ENCODE measurements at places on chromosomes 2 and 18.

- DNase-seq, result no peak
These were observed 757.6 kb downstream of the NR4A2 start for GRCh38 chr2:155574941-155575340.

- DNase-seq, result no peak
These were observed 124.2 kb upstream of the MSH6 start for GRCh38 chr2:47658646-47659320.

DNA sequence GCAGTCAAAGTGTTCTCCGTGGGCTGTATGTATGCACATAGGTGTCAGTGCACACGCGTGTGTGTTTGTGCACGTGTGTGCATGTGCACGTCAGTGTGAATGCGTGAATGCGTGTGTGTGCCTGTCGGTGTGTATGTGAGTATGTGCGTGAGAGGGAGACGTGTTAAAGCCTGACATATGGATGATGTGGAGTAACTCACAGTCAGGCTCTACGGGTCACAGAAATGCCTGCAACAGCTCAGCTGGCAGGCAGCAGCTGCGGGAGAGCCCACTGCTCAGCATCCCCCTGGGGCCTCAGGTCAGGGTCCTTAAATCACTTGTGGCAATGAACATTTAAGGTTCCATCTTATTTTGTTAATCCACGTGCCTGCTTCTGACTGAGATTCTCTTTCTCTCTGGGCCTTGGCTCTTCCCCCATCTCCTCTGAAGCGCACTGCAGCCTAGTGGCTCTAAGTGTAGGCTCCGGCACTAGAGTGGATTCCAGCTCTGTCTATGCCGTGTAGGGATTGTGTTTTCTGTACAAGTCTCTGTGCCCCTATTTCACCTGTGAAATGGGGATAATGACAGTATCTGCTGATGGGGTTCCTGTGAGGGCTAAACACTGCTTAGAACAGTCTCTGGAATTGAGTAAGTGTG lies 63.0 kb downstream of the DYSF start:
- no peak for DNase-seq

- DNase-seq, result no peak
These were observed 208.4 kb downstream of the ZNF407 start for GRCh38 chr18:74806073-74806472.

DNA sequence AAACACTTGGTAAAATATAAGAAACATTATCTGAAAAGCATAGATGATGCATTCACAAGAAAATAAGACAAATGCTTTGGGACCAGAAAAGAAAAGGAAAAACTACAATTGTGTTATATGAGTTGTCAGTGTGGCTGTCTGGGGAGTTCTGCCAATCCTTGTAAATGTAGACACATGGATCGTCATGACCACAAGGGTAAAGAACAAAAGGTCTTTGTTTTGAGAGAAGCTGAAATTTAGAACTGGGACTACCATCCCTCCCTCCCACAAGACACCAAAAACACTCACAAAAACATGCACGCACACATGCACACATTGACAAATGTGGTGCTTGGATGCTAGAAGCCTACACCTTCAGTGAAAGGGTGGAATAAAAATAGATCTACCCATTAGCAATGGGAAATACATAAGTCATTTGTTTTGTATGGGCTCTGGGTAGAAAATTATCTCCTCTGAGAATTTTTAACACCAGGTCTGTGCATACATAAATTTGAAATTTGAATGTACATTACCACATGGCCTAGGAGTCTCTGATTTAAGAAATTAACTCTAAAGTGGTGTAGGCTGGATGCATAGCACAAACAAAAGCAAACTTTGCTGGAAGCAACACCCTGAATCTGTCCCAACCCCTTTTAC lies 266.2 kb upstream of the SLC39A10 start:
- no peak for DNase-seq

- DNase-seq, result peak; percentile 43
These were observed 8.1 kb downstream of the LBH start for GRCh38 chr2:30239308-30239985.

DNA sequence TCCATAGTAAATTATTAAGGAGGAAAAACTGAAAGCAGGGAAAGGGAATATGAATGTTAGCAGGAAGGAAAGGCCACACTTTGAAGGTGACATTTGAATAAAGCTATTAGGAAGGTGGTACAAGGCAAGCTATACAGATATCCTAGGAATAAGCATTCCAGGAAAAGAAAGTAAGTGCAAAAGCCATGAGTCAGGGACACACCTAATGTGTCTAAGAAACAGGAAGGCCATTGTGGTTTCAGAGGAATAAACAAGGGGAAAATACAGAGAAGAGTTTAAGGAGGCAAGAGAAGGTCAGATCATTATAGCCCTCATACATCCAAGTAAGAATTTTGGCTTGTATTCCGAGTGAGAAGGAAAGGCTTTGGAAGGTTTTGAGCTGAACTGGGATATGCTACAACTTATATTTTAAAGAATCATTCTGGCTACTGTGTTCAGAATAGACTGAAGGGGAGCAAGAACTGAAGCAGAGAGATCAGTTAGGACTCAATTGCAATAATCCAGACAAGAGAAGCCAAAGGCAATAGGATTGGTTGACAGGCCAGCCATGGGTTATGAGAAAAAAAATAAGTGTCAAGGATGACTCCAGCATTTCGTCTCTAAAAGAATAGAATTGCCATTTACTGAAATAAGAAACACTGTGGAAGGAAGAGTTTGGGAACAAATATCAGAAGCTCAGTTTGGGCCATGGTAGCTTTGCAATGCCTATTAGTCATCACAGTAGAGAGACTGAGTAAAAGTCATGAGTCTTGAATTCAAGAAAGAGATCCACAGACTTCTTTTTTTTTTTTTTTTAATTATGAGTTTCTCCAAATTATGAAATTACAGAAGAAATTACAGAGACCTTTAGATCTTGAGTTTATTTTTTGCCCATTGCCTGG lies 11.3 kb downstream of the RAD51AP2 start:
- no peak for DNase-seq

- DNase-seq, result no peak
These were observed 64.8 kb downstream of the ATF2 start for GRCh38 chr2:175103191-175103590.

- DNase-seq, result no peak
These were observed 217.6 kb upstream of the FOSL2 start for GRCh38 chr2:28175028-28175427.

GRCh38 chr2:219709331-219709761 lies 81.9 kb downstream of the SLC4A3 start:
- no peak for DNase-seq

- no peak for DNase-seq
These were observed 436.7 kb downstream of the ZEB2 start for GRCh38 chr2:144083211-144083610.

- no peak for DNase-seq
These were observed 117.2 kb downstream of the COL6A3 start for GRCh38 chr2:237296756-237297155.

DNA sequence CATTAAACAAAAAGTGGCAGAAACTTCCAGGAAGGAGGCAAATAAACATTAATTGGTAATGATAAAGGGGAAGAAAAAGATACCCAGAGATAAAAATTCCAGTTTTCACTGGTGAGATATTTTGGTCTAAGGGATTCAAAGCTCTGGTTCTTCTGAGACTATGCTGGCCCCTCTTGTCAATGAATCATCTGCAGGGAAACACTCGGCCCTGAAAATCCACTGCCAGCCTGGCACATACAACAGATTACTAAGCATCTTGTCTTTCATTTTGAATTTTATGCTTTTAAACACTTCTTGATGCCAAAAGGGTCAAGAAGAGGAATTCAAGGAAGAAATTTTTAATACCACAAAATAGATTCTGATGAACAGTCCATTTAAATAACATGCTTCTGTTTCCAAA lies 1603.8 kb upstream of the ZEB2 start:
- DNase-seq, result no peak

DNA sequence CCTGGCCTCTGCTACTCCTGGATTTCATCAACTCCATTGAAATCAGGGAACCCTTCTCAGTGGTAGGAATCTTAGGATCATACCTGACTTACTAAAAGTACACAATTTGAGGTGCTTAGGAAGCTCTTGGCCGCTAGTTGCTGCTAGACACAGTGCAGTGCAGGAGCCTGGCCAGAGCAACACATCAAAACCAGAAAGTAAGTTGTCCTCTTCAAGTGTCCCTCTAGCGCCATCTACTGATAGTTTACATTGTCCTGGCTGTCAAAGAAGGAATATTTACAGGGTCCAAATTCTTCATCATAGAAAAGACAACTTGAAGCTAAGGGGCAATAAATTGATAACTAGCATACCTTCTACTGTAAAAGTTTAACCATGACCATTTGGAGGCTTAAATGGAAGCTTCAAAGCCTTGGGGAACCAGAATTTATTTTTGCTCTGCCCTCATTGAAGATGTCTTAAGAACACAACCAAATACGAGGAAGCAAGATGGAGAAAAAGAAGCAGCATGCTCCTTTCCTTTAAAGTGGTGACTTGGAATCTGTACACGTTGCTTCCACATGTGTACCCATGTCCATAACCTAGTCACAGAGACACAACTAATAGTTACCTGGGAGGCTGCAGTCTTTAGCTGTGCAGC lies 889.1 kb upstream of the GCFC2 start:
- no peak for DNase-seq

- no peak for DNase-seq
These were observed 104.8 kb downstream of the SP100 start for GRCh38 chr2:230520875-230521155.

- no peak for DNase-seq
These were observed 30.7 kb downstream of the FSHR start for GRCh38 chr2:49123600-49123999.

- DNase-seq, result no peak
These were observed 54.1 kb downstream of the ADNP2 start for GRCh38 chr18:80163183-80163582.

DNA sequence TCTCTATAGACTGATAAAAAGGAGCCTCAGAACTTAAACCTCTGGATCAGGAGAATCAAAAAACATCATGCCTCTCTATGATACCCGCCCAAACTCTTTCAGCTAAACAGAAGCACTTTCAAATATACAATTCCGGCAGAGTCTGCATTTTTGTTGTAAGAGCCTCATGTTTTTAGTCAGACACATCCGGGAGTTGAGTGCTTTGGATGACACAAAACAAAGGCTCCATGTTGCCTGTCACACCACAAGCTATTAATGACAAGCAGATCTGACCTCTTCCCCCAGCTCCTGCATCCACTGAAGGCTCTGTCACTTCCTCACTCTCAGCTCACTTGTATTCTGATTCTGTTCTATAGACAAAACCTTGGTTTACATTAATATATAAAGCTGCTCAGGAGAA lies 33.2 kb downstream of the SLC38A11 start:
- DNase-seq, result no peak

DNA sequence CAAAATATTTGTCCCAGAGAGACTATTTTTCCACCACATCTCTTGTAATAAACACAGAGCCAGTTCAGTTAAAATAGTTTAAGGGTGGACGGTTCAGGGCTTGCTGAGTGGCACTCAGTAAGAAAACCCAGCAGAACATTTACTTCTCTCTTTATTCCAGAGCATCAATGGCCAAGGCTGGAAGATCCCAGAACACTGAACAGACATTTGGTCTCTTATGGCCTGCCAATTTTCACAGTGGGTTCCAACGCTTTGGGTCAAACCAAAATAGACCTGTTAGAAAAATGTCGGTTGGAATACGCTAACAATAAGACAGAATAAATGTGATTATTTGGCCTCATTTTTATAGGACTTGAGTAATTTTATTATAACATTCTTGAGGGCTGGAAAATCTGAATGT lies 580.3 kb upstream of the TMEFF2 start:
- DNase-seq, result no peak

DNA sequence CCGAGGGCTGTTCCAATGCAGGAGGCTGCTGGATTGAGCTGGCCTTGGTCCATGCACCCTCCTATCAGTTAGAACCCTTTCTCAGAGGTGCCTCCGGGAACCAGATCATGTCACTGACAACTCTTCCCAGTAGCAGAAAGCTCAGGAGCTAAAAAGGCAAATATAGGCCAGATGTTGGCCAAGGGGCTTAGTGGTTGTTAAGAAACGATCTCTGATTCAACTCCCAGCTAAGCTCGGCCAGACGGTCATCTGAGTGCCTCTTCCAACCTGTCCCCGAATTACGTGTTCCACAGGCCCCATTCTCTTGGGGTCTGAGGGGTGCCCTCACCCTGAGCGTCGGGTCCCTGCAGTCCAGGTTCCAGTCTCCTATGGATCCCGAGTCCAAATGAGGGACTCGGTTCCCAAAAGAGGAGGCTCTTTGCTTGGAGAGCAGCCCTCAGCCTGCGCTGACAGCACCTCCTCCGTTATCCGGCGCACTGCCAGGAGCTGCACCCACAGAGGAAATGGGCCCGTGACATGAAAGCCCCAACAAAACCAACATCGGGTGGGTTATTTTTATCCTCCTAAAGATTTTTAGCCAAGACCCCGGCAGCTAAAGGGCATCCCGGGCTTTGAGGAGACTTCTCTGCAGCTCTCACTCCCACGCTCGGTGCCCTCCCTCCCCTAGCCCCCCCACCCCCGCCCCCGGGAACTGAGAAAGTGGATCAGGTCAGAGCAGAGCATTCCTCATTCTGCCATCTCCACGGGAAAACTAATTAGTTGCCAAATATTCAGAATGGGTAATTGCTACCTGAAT lies 106.6 kb upstream of the ID2 start:
- DNase-seq, result peak; percentile 27

GRCh38 chr2:110116033-110116710 lies 550 bp upstream of the MALL start:
- no peak for DNase-seq

GRCh38 chr18:61948846-61949438 lies 56.1 kb upstream of the RNF152 start:
- DNase-seq, result no peak

GRCh38 chr2:232908695-232909094 lies 38.6 kb downstream of the SNORC start:
- DNase-seq, result no peak

DNA sequence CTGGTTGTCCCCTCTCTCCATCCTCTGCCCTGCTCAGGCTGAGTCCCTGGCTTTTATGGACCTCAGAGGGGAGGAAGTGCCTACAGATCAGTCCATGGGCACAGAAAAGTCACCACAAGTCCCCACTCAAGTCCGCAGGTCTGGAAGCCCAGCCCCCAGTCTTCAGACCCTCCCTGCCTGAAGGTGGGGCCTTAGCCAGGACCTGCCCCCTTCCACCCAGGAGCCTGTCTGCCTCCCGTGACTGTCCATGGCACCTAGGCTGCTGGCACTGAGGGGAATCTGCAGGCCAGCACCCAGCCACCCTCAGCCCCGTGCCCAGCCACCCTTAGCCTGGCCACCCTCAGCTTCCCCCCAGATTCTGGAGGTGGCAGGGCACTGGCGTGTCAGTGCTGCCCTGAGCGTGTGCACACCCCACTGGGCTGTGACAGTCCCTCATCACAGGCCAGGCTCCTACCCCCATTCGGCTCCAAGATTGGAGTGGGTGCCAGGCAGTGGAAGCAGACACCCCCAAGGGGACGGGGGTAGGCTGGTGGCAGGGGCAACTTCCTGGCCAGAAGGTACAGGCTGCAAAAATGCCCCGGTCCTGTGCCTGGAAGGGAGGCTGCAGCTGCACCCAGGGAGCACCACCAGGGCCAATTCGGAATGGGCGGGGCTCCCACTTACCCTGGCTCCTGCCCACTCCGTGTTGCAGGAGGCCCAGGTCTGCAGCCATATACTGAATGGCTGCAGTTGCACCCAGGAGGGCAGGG lies 154.7 kb upstream of the RMP24 start:
- no peak for DNase-seq

- no peak for DNase-seq
These were observed 5.8 kb upstream of the LAPTM4A start for GRCh38 chr2:20057268-20057667.
